IPS-NIHi11 (cell line): ENCODE measurements at places on chromosomes 6 and 20.

GRCh38 chr6:4504700-4505099 is 271.5 kb upstream of the CDYL start:
- DNase-seq: no peak

GRCh38 chr6:52499681-52500236 is 77.1 kb downstream of the TRAM2 start:
- DNase-seq: no peak

DNA sequence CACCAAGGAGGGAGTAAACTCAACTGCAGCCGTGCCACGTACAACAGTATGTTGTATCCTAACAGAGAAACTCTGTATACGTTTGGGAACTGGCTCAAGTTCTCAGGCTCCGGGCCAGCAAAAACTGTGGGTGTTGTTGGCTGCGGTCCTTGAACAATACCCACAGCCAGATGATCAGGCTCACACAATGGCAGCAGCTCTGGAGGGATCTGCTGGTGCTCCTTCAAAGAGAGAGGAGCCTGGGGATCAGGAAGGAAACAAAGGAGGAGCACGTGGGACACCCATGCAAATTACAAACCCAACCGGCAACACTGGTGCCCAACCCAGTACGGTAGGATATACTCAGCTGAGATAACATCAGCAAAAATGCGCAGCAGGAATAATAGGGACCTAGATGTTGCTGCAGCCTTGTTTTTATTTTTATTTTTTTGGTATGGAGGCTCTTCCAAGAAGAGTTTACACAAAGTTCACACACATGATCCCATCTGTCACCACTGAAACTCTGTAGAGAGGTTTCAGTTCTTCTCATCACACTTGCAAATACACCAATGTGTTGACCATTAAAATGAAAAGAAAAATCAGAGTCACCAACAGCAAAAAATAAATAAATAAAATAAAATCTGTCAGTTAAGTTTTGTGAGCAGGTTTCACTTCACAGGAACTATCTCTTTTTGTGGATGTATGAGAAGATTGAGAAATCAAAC is 41.2 kb upstream of the PDE10A start:
- no peak for DNase-seq

DNA sequence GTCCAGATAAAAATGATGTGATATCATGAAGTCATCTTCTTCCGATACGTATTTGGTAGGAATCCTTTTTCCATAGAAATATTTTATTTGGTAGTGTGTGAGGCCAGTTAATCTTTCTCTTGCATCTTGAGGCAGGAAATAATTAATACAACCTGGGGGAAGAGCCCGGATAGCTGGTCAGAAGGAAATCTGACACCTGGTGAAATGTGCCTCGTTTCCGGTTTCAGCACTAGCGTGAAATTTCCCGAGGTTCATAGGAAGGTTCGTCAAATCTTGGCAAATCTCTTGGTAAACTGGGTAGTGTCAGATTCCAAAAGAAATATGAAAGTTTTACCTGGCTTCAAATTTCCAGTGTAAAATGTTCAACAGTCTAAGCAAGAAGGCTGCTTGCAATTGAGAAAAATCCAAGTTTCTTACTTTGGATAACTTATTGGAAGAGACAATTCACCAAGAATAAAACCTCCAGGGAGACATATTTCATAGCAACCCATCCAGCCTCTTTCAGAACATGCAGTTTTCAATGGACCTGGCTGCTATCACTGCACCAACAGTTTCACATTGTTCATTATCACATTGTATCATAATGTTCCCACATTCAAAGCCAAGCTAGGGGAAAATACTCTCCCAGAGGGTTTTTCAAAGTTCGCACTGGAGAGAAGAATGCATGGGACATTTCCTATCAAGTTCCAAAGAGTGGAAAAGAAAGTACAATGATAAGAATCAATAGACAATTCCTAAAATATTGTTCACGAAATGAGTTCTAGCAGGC is 454.5 kb upstream of the CITED2 start:
- DNase-seq: no peak

- DNase-seq: no peak
These were observed 37.8 kb downstream of the SLC2A12 start for GRCh38 chr6:134014588-134015137.

- DNase-seq: no peak
These were observed 27.1 kb downstream of the SAMHD1 start for GRCh38 chr20:36924167-36925045.

DNA sequence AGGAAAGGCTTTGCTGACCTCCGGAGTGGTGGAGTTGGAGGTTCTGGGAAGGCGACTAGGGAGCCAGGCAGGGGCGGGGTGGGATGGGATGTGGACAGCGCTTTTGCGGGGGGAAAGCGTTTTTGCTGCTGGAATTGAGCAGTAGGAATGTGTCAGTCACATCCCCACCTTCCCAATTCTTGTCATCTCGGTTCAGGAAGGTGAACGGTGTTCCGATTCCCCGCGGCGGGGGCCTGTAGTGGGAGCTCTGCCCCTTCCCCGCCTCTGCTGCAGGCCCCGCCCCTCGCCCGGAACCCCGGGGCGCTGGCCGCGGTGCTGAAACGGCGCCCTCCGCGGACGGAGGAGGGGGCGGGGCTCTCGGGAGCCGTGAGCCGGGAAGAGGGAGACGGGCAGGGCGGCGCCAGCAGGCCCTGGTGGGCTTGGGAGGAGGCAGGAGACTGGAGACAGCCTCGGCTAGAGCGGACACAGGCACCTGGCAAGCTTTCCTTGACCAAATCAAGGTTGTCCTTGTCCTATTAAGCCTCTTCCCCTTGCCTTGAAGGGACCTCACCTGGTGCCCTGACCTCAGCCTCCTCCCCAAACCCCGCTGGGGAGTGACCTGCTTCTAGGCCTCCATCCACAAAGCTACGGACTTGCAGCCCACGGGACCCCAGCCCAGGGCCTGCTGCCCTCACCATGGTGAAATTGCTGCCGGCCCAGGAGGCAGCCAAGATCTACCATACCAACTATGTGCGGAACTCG is at the start of gene LHFPL5:
TSS of gene LHFPL5 (plus strand) at position 357 of the 741 bp plus-strand sequence. CDS start at position 676, 319 bp downstream.
- peak; percentile 99 for DNase-seq

- no peak for DNase-seq
These were observed 4.5 kb downstream of the FOXO3 start for GRCh38 chr6:108565091-108565766.
